ENCODE measurements at places on chromosomes 3 and 15. TPM values are rescaled to one million over a fixed set of nuclear protein-coding genes. Genes with fewer than 3 reads are reported as not detected.
A peak's percentile ranks its signal among the peaks of the same experiment; 100 is the strongest.

- DNase-seq: no peak
Observed at GRCh38 chr15:41116962-41117252, 827 bp upstream of the INO80 start.

DNA sequence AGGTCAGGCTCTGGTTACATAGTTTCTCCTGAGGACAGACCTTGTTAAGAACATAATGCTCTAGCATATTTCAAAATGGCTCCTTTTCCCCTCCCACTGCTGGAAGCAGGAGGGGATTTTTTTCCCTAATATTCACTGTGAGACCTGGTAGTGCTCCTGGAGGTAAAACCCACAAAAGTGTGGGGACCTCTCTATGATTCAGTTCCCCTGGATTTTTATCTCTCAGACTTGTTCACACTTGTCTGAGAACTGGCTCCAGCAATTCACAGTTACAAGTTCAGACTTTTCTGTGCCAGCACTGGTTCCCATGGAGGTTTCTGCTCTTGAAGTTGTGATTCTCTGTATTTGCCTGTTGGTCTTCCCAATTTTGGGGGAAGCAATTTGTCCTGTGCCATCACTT is 36.3 kb upstream of the PCOLCE2 start:
- no peak for DNase-seq

DNA sequence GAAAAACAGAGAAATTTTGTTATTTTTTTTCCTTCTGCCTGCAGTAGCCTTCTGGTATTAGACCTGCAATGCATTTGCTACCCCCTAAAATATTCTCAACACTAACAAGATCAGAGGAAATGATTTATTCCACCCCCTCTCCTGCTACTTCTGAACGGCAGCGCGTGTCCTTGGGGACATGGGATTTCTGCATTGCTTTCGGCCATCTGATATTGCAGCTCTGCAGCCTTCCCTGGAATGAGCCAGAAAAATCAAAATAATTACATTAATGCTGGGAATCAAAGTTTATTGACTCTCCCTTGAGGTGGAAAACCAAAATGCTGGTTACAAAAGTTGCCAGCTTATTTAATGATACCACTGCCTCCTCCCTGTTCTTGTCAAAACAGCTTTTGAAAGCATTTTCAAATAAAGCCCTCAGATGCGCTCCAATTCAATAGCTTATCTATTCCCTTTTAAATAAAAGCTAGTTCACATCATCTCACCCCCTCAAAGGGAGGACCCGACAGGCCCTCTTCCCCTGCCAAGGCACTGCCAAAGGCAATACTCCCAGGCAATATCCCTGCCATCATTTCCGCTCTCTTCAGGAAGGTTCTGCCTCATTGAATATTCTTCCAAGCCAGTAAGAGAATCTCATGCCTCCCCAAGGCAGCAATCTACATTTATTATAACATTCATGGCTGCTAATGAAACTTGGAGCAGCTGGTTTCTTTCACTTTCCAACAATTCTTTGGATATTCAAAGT is 96.6 kb downstream of the FHIT start:
- no peak for DNase-seq

- DNase-seq: peak; percentile 16
Observed at GRCh38 chr3:142929109-142929508, 34.4 kb downstream of the PAQR9 start.

- no peak for DNase-seq
Observed at GRCh38 chr15:51168700-51169099, 74.0 kb upstream of the TNFAIP8L3 start.

DNA sequence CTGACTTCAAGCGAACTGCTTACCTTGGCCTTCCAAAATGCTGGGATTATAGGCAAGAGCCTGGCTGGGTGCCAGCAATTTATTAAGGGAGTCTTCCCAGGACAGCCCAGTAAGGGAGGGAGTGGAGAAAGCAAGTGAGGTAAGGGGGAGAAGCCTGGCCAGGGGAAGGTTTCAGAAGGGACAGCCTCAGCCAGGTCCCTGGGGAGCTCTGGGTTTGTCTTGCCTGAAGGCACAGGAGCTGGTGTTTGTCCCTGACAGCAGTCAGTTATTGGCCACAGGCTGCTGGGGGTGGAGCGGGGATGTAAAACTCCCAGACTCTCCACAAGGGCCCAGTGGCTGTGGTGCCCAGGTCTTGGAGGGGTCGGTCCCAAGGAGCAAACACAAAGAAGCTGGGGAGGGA is 33.0 kb upstream of the CDCP1 start:
- no peak for DNase-seq

DNA sequence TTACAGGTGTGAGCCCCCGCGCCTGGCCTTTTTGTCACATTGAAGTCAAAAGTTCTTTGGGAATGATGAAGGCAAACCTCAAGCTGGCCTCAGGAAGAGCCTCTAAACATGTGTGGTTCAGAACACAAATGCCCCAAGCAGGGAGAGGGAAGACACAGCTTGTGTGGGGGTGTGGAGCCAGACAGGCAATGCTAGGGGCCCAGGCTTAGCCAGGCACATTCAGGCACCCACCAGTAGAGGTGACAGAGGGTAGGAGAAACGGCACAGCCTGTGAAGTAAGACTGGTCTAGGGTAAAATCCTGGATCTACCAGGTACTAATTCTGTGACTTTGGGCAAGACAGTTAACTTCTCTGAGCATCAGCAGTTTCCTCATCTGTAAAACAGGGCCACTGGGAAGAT is 3.5 kb downstream of the HDC start:
- no peak for DNase-seq

GRCh38 chr3:131067983-131068382 is 41.3 kb downstream of the NEK11 start:
- DNase-seq: no peak

DNA sequence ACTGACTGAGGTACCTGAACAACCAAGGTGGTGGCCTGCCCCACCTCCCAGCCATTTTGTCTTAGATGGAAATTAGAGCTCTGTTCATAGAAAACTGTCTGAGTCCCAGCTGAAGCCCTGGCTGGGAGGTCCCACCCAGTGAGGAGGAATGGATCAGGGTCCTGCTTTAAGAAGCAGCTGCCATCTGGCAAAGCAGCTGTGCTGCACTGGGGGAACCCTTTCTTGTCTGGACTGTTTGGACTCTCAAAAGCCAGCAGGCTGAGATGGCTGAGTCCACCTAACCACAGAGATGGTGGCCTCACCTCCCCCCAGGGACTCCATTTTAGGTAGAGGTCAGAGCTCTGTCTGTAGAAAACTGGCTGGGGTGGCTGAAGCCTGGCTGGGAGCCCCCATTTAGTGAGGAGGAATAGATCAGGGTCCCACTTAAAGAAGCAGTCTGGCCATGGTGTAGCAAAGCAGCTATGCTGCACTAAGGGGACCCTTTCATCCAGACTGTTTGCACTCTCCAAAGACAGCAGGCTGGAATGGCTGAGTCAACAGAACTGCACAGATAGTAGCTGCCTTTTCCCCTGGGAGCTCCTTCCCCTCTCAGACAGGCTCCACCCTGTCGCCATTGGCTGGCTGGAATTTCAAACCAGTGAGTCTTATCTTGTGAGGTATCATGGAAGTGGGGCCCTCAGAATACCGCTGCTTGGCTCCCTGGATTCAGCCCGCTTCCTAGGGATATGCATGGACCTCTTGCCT is 116.9 kb downstream of the EPHA6 start:
- DNase-seq: no peak

DNA sequence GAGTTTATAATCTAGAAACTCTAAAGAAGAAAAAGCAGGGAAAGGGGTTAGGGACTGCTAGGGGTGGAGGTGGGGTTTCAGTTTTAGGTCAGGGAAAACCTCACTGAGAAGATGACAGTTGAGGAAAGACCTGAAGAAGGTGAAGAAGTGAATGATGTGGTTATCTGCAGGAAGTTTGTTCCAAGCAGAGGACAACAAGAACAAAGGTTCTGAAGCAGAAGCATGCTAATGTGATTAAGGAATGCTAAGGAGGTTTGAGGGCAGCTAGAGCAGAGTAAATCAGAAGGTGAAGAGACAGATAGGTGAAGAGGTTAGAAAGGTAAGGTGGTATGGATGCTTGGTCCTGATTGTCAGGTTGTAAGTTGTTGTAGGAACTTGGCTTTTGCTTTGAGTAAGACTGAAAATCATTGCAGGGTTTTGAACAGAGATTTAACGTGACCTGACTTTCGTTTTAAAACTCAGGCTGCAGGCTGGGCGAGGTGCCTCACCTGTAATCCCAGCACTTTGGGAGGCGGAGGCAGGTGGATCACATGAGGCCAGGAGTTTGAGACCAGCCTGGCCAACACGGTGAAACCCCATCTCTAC is 8.6 kb downstream of the OXSR1 start:
- DNase-seq: no peak

- no peak for DNase-seq
Observed at GRCh38 chr3:52141751-52142150, 12.5 kb downstream of the POC1A start.

DNA sequence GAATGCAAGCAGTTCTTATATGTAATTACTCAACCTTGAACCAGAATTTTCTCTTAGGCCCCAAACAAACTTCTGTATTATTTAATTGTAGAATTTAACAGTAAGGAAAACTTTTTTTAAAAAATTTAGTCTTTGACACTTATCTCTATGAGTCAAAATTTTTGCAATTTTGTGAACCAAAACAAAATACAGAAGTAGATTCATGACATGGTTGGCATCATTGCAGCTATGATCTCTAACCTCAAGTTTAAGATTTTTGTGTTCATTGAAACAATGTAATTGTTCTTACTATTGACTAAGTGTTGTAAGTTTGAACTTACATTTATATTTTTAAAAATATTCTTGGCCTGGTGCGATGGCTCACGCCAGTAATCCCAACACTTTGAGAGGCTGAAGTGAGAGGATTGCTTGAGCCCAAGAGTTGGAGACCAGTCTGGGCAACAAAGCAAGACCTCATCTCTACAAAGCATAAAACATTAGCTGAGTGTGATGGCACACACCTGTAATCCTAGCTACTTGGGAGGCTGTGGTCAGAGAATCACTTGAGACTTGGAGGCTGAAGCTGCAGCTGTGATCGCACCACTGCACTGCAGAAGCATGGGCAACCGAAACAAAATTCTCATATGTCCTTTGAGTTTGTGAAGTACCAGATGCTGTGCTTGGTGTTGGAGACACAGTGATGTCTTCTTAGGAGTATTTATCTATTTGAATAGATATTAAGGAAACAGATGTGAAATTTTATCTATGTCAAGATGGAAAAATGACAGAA is 39.7 kb downstream of the STT3B start:
- DNase-seq: no peak

DNA sequence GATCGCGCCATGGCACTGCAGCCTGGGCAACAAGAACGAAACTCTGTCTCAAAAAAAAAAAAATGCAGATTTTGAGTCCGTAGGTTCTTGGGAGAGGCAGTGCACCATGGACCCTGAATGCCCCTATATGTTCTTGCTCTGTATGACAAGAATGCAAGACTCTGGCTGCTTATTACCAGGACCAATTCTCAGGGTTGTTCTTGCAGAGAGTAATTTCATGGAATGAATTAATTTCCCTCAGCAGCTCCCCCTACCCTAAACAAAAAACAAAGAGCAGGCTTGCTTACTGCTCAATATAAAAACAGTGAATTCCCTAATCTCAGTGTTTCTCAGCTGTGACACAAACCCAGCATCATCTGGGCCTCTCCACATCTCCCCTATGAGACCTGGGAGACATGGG is 20.5 kb upstream of the DYNC1LI1 start:
- DNase-seq: no peak

GRCh38 chr15:58505581-58505980 is 73.8 kb downstream of the LIPC start:
- DNase-seq: no peak

DNA sequence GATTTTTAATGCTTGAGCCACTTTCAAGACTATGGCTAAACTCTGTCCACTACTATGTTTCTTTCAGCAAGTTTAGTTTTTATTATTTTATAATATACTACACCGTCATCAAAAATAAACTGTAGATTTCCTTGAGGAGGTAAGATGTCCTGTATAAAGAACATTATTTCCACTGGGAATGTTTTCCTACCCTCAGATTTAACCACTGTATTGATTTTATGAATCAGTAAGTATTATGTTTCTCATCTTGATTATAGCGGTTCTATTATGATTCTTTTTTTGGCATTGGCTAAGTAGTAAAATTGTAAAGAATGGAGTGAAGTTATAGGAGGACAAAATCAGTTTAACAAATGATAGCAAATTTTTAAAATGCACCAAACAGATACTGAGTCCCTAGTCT is 44.4 kb downstream of the ADAM10 start:
- DNase-seq: no peak

GRCh38 chr15:79522656-79523055 is 90.5 kb downstream of the MINAR1 start:
- no peak for DNase-seq

DNA sequence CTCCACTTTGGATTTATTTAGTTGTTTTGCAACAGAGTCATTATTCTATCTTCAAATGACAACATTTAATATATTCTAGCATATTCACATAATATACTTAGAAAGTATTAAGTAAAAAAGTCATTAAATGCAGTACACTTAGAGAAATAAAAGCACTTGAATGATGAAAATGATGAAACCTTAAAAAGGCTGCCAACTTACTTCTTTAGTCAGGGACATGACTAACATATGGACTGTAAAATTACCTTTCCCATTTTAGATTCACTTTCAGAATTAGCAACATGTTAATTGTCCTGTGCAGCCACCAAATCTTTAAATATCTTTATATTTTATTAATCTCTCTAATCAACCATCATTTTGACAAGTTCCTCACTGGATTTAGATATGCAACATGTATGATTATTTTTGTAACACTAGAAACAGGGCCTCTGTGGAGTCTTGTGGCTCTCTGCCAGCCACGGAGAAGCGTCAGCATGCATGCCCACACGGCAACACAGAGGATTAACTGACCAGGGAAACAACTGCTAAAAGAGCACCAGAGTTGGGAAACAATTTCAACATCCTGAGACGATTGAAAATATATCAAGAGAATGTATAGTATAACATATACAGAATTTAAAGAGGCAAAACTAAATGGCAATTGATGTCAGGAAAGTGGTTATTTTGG is 95.7 kb downstream of the ANO10 start:
- DNase-seq: no peak

- no peak for DNase-seq
Observed at GRCh38 chr3:127675651-127676391, 3.1 kb downstream of the ABTB1 start.

GRCh38 chr15:42171122-42171521 is 14.7 kb upstream of the PLA2G4F start:
- DNase-seq: no peak

The UNC13C gene
- not detected for total RNA-seq

The TM4SF4 gene
- not detected for total RNA-seq

The LINGO1 gene
- not detected for total RNA-seq

The TJP1 gene
- total RNA-seq: not detected

The CCR9 gene
- not detected for total RNA-seq

The SLC15A2 gene
- 3.5 TPM for total RNA-seq

The BCHE gene
- total RNA-seq: not detected

The POLR2M gene
- 45.2 TPM for total RNA-seq

The MFSD1 gene
- total RNA-seq: 20.2 TPM
